ENCODE measurements at places on chromosomes 7 and 10.

GRCh38 chr7:12136523-12136922 lies 74.6 kb upstream of the TMEM106B start:
- DNase-seq, result no peak

GRCh38 chr10:47326927-47327330 lies 4.7 kb downstream of the GDF2 start:
- DNase-seq, result no peak

DNA sequence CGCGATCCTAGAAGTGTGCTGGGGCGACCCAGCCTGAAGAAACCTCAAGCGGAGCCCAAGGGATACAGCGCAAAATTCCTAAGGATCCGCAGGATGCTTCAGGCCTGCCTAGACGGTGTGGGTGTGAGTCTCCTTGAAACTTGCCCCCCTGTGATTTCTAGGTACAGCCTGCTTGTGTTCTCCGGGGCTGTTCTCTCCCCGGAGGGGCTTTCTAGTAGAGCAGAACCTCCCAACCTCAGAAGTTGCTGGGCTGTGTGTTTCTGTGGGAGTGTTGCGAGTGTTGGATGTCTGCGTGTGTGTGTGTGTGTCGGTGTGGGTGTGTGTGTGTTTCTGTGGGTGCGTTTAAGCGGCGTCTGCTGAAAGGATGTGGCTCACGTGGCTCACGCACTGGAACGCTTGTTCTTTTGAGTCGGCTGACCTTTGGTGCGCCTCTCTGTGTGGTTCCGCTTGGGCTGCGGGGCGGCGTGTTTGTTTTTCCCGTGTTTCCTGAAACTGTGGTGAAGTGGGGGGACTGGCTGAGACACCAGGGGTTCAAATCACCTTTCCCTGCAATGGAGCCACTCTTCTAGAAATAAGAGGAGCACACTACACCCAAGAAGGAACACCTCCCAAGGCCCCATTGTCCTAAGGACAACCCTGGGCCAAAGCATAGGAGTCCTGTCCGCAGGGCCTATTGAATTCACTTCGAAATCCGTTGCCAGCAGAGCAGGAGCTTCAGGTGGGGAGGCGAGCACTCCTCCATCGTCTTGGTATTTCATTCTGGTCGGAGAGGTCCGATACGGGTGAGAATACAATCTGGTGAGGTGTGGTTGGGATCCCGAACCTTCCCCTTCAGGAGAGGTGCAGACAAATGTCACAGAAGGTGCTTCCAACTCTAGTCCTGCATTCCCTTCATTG lies 25.1 kb upstream of the ZNF273 start:
- no peak for DNase-seq

GRCh38 chr7:27961255-27961654 lies 219.3 kb downstream of the JAZF1 start:
- no peak for DNase-seq

GRCh38 chr7:4800926-4801838 lies 25.8 kb downstream of the AP5Z1 start:
- DNase-seq, result no peak

DNA sequence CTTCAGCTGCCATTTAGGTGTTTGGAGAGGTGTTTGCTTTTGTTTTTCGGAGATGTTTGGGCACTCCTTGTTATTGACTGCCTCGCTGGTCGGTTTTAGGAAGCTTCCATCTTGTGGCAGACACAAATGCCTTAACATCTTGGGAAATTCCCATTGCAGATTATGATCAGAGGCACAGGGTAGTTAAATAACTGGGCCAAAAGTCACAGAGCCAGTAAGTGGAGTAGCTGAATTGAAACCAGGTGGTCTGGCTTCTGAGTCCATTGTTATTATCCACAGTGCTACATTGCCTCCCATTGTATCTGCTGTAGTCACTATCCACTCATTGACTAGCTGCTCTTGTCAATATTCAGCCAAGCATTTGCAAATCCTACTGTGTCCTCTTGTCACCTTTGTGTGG lies 138.2 kb upstream of the PLPP4 start:
- DNase-seq, result no peak

- DNase-seq, result no peak
These were observed 185.7 kb downstream of the KCNMA1 start for GRCh38 chr10:77451886-77452285.

DNA sequence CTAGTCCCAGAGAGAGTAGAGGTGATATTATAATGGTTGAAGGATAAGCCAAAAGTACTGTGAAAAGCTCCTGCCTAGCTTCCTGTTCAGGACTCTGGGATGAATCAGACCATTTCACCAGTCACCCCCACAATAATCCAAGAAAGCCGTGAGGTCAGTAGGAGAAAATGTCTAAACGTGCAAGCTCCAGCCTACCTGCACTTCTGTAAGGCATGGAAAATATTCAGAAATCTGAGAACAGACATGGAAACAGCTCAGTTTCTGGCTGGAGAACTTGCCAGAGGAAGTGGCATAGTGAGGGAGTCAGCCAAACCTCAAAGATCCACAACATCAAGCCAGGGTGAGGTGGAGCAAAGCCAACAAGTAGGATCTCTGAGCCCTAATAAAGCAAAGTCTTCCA lies 58.2 kb downstream of the ELAPOR2 start:
- no peak for DNase-seq

DNA sequence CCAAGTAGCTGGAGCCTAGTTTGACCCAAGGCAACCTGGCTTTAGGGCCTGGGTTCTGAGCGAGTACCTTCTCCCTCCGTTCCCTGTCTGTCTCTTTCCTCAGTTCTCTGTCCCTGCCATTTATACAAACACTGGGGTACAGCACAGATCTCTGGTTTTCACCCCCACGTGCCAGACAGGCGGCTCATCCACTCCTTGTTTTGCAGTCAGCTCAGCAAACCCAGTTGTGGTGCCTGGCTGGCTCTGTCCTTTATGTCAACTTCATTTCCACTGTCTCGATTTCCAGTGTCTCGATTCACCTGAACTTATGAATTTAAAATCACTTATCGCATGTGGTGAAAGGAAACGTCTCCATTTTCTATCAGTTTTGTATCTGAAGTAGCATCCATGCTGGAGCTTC lies 230.8 kb downstream of the FRMD4A start:
- no peak for DNase-seq

DNA sequence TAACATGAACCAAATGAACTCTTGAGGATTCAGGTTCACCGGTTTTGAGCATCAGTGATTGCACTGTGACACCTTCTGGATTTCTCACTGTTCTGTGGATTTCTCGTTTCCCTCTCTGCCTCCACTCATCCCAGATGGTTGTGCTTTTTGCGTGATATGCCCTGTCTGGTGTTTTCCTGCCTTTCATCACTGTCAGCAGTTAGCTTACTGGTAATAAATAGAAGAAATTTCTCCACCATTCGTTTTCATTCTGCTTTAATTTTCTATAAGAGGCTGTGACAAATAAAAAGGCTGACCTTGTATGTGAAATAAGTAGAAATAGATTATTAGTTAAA lies 16.2 kb downstream of the BPGM start:
- DNase-seq, result no peak

Data from DMS 273 treated with DMSO at 0.1 percent for 48 hours (cell line).